ENCODE measurements at places on chromosomes 7 and 10.
A peak's percentile ranks its signal among the peaks of the same experiment; 100 is the strongest.

DNA sequence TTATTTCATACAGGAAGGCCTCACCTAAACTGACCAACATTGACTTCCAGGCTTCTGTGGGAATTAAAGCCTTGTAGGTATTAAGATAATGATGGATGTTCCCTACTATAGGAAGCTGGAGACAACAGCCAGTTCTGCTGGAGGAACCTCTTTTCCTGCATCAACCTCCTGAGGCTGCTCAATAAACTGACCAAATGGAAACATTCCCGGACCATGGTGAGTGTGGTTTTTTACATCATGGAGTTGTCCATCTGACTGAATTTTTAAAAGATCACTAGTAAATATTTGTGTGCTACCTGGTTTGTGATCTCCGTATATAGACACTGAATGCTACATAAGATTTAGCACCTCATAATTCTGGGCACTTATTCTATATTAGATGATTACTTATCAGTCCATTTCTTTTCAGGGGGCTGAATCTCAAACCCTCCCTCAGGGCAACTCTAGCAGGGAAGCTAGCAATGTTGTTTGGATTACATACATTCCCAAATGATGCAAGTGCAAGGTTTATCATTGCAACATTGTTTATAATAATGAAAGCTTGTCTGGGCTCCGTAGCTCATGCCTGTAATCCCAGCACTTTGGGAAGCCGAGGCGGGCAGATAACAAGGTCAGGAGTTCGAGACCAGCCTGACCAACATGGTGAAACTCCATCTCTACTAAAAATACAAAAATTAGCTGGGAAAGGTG, 21.5 kb upstream of the SMKR1 start:
- DNase-seq, result no peak

GRCh38 chr7:30911561-30911969, at the start of gene AQP1:
TSS of gene AQP1 (plus strand) at chr7:30911853. CDS start at chr7:30911910, 57 bp downstream.
- DNase-seq, result peak; percentile 98

- DNase-seq, result no peak
These were observed 988.6 kb downstream of the SORCS1 start for GRCh38 chr10:106175760-106176377.

GRCh38 chr10:46284286-46285229, 2.2 kb upstream of the ANTXRL start:
- peak; percentile 93 for DNase-seq

DNA sequence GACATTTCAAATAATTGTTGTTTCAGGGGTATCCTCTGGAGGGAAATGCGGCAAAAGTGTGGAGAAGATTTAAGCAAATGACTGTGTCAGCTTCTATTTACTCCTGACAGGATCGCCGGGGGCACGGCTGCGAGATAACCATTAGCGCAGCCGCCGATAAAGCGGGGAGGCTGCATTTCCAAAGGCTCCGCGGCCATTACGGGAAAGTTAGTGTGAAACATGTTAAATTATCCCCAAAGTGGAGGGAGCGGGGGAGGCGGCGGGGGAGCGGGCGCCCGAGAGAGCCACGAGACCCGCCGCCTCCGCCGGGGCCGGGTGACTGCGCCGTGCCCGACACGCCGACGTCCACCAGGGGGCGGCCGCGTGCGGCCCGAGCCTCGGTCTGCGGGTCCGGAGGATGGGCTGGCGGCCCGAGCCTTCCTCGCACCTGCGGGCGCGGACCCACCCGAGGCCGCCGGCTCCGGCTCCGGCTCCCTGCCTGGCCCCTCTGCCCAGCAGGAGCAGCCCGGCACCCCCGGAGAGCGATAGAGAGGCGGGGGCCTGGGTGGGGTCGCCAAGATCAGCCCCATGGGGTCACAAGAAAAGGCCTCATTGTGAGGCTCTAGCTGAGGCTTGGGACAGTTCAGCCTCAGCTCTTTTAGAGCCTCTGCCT, 74.4 kb upstream of the PAX2 start:
- no peak for DNase-seq

- no peak for DNase-seq
These were observed 97.9 kb upstream of the IKZF1 start for GRCh38 chr7:50206453-50207250.

- no peak for DNase-seq
These were observed 127.5 kb upstream of the PLXNA4 start for GRCh38 chr7:132703742-132704141.

DNA sequence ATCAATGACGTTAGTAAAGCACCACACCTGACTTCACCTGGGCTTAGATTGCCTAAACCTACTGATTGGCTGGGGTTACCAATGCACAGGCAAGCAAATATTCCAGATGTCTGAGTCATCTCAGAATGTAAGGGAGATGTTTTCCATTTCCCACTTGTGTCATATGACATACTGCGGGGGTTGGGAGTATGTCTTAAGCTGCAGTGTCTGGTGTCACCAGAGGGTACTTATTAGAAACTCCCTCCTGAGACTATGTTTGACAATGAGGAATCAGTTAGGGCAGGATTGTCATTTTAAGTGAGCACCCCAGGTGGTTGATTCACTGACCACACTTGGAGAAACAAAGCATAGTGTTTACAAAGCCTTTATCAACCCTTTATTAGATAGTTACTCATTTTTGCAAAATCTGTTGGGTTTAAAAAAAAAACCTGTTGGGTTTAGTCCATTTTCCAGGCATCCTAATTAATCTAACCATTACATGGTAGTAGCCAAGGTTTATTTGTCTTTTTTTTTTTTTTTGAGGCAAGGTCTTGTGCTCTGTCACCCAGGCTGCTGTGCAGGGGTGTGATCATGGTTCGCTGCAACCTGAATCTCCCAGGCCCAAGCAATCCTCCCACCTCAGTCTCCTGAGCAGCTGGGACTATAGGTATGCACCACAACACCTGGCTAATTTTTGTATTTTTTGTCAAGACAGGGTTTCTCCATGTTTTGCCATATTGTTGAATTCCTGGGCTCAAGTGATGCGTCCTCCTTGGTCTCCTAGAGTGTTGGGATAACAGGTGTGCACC, 72.5 kb downstream of the CDK6 start:
- no peak for DNase-seq

GRCh38 chr10:108204528-108205305, 1040.2 kb upstream of the SORCS1 start:
- DNase-seq, result no peak

- no peak for DNase-seq
These were observed 520.4 kb downstream of the SDK1 start for GRCh38 chr7:3821488-3821887.

DNA sequence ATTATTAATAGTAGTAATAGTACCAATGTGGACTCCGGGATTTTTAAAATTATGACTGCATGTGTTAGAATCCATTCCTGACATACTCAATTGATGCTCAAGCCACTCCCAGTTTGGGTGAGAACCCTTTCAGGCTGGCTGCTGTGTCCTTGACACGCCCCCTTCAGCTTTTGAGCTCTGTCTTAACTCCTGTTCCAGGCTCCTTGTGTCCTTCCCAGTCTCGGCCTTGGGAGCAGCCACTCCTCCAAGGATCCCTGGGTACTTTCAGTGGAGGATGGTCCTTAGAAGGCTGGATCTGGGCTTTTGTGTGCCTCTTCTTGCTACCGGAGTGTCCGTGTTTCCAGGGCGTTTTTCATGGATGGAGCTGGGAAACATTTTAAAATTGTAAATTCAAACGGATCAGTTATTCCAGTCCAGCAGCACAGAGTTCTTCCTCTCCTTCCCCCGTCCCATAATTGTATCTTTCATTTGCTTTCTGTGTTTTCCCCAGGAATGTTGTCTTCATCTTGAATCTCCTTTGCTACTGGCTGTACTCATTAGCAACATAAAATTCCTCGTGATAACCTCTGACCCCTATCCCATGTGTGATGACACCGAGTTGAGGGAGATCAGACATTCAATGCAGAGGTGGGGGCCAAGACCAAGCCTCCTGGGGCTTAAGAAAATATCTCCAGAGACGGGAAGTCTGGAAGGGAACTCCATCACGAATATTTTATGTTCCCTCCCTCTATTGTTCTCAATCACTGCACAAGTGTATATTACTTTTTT, 40.0 kb upstream of the PFKFB3 start:
- no peak for DNase-seq

DNA sequence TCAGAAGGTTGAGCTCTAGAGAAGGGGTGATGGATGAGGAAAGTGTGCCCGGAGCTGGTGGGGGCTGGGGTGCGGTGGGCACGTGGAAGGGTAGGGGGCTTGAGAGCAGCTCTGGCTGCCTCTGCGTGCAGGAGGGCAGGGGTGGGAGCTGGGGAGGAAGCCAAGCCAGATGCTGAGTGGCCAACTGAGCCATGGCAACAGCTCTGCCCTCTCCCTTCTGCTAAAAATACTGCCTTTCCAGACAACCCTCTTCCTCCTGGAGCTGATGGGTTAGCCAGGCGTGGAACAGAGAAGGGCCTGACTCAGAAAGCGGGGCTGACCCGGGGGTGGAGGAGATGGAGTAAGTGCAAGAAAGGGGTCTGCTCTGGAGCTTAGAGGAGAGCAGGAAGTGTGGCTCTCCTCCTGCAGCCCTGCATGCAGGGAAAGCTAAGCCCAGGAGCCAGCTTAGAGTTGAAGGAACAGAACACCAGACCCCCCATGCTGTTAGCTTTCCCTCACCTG, 114.6 kb upstream of the AGK start:
- DNase-seq, result no peak

DNA sequence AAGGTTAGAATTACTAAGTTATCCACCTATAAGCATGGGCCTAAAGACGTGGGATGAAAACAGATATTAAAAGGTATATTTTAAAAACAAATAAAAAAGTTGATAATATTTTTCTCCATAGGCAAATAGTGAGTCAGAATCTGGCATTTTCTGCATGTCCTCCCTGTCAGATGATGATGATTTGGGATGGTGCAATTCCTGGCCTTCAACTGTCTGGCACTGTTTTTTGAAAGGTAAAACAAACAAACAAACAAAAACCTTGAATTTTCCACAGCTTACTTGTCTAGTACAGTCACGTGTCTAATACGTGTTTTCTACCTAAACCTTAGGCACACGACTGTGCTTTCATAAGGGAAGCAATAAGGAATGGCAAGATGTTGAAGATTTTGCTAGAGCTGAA, 17.4 kb downstream of the HBP1 start:
- DNase-seq, result no peak

GRCh38 chr7:110168010-110168409, 922.9 kb upstream of the LRRN3 start:
- no peak for DNase-seq
